ENCODE measurements at places on chromosomes 7 and 10. TPM values are rescaled to one million over a fixed set of nuclear protein-coding genes. Genes with fewer than 3 reads are reported as not detected.

Gene ELN
- total RNA-seq, result 4.0 TPM

Gene FAM237B
- total RNA-seq, result not detected

Gene NDUFB2
- 175 TPM for total RNA-seq

Gene CPVL
- total RNA-seq, result 33.3 TPM

Gene STEAP2
- total RNA-seq, result 20.9 TPM

Gene NKX6-2
- 0.24 TPM for total RNA-seq

Gene TMEM140
- not detected for total RNA-seq

Gene AMZ1
- total RNA-seq, result 0.73 TPM

Gene OR2A5
- total RNA-seq, result not detected

Gene SSC4D
- total RNA-seq, result 12.7 TPM

Gene GOLGA7B
- 0.14 TPM for total RNA-seq

Gene CALHM1
- total RNA-seq, result 0.93 TPM

Gene PALS2
- total RNA-seq, result 47.0 TPM

Gene TMEM130
- total RNA-seq, result 1.5 TPM

Measured in GM23338 (cell line).